ENCODE measurements at places on chromosomes 7 and 10.

GRCh38 chr7:67894746-67895145 is 898.1 kb downstream of the TYW1 start:
- DNase-seq, result no peak

DNA sequence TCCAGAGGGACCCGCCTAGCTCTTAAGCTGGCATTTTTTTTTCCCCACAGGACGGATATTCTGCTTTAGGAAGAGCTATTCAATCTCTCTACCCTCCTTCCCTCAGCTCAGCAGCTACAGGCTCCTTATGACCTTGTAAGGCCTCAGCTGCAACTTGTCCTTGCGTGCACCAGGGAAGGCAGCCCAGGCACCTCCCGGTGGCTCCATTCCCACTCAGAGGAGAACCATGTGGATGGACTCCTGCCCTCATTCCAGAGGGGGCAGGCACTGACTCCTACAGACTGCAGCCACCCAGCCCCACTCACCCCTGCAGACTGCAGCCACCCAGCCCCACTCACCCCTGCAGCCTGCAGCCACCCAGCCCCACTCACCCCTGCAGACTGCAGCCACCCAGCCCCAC is 73.7 kb downstream of the ITIH5 start:
- no peak for DNase-seq

DNA sequence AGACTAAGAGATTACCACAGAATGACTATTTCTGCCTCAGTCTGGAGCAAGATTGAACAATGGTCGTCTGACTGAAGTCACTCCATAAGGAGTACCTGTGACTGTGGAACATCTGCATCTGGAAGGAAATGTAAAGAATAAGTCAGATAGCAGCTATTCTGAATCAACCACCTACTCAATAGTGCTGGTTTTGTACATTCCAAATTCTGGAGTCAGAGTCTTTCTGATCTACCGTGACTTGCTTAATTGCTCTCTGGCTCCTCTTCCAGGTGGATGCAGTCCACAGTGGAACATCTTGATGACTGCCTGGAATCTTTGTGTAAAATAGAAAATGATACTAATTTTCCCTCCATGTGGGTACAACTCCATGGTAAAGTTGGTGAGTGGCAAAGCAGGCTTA is 156.3 kb upstream of the SEMA3C start:
- no peak for DNase-seq

DNA sequence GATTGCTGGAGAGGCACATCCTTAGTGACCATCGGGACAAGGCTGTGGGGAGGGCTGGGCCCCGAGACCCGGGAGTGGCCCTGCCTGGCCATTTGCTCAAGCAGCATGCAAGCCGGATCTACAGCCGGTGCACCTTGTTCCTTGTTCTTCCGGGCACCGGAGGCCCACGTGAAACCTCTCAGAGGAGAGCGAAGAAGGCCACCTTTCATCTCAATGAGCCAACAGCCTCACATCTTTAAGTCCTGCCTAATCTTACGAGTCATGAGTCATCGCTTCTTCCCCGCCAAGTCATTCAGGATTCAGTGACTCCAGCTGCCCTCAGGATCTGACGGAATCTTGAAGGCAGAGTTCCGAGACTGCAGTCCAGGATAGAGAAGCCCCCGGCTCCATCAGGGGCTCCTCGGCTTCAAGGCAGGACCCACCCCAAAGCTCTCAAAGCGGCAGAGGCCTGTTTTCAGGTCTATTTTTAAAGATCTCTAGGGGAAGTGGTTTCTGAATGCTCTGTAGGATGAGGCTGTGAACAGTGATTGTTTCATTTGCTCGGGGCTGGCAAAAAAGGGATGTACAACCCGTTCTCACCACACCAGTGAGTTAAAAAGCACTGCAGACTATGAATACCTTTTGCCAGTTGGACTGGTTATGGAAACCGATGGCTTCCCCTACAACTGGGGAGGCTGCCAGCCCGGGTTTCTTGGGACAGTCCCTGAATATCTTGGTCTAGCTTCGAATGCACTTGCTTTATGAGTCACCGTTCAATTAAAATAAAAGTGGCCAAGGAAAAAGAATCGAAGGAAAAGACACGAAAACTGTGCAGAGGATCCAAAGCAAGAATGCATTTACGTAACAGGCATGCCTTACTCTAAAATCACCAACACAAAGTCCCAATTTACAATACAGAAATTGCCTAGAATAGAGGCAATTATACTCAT is 57.2 kb upstream of the ECHDC3 start:
- DNase-seq, result peak; percentile 73

All from stimulated activated CD4-positive, alpha-beta T cell treated with anti-CD3 and anti-CD28 coated beads, Interleukin-15, amount 100 ng/mL, for 24 hours (primary cell).